ENCODE measurements at places on chromosomes 7 and 10.

GRCh38 chr7:66927348-66927948, 6.4 kb downstream of the TMEM248 start:
- no peak for DNase-seq

DNA sequence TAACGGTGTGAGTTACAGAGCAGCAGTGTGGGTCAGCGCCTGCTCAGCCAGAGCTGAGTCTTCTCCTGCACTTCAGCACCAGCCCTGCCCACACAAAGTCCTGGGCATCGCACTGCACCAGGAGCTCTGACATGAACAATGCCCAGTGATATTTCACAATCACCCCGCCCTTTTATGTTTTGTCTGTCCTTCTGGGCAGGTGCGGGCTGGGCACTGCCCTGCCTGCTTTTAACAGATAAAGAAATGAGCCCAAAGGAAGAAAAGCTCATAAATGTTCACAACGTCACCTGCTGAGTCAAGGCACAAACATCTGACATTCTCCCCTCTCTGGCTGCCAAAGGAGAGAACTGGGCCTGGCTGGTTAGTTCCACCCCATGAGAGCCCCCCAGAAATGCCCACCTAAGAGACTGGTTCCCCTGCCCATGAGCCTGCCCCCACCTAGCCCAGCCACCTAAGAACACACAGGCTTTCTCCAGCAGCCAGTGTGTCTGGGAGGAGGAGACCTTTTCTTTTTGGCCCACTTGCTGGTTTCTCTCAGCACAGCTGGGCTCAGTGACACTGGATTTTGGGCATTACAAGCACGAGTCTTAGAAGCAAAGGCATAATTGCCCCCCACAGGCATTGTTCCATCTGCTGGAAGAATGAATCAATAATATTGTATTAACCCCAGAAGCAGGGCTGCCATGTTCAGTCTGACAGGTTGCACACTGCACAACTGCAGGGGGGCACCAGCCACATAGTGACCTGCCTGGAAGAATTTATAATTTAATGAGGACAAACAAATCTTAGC, 22.3 kb downstream of the CALML3 start:
- DNase-seq: peak; percentile 31

- DNase-seq: no peak
Observed at GRCh38 chr10:28120043-28120749, 121.3 kb upstream of the ODAD2 start.

DNA sequence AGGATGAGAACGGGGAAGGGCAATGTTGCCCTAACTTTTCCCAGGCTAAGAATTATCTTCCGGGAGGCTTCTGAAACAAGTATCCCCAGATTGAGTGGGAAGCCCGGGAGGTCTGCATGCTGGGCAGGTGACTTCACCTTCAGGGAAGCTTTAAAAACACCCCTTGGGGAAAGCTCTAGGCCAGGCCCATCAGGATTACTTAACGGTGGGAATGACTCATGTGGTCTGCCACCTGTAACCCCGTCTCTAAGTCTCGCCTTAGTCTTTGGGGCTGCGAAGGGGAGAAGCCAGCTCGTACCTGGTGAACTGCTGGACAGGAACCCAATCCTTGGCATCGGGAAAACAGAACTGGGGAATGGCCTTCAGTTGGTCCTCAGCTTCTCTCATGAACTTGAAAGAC, 80.1 kb upstream of the MKRN1 start:
- DNase-seq: no peak

GRCh38 chr7:155911471-155912105, 99.3 kb upstream of the SHH start:
- no peak for DNase-seq

DNA sequence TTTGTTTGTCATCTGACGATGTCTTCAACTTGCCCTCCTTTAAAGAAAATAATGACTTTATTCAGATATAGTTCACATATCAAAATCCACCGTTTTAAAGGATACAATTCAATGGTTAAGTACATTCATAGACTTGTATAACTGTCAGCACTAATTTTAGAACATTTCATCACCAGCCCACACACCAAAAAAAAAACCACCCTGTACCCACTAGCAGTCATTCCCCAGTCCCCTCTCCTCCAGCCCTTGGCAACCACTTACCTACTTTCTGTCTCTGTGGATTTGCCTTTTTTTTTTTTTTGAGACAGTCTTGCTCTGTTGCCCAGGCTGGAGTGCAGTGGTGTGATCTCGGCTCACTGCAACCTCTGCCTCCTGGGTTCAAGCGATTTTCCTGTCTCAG, 5.3 kb upstream of the HILPDA start:
- DNase-seq: no peak

DNA sequence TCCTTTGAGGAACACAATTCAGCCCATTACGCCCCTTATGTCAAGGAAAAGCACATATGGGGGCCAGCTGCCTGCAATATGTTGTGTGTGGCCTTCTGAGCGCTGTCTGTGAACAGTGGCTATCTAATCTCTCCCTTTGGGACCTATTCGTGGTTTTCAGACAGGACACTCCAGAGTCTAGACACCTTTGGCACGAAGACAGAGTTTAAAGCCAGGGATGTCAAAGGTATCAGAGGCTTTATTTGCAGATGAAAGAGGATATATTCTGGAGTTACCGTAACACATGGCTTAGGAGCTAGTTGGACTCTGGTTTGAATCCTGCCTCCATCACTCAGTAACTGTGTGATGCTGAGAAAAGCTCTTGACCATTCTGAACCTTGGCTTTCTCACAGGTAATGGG, 14.8 kb upstream of the EEPD1 start:
- no peak for DNase-seq

- no peak for DNase-seq
Observed at GRCh38 chr7:142720986-142721385, 28.3 kb upstream of the PRSS1 start.

GRCh38 chr7:117654780-117655179, 175.0 kb downstream of the CFTR start:
- DNase-seq: no peak

GRCh38 chr7:151012911-151013347, 11.4 kb downstream of the ATG9B start:
- DNase-seq: no peak

GRCh38 chr7:7157887-7158271, 24.5 kb upstream of the C1GALT1 start:
- no peak for DNase-seq

DNA sequence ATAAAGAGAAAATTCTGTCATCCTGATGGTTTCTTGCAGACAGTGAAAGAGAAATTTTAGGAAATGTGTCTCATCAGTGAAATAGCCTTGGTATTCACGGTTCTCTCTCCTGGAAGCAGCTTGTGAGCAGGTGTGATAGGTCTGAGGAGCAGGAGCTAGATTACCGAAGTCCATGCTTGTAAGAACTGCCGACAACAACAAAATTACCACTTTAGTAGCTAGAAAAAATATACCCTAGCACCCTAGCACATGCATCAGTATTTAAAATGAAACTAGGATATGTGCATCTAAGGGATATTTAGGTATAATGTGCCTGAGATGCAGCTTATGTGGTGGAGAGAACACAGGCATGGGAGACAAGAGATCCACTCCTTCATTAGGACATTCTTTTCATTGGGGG, 82.3 kb downstream of the VPS50 start:
- DNase-seq: no peak

- DNase-seq: no peak
Observed at GRCh38 chr10:1011696-1012095, 14.0 kb downstream of the IDI2 start.

GRCh38 chr10:22803261-22803885, 89.0 kb upstream of the PIP4K2A start:
- no peak for DNase-seq

GRCh38 chr7:7180725-7181449, 1.5 kb upstream of the C1GALT1 start:
- DNase-seq: no peak

DNA sequence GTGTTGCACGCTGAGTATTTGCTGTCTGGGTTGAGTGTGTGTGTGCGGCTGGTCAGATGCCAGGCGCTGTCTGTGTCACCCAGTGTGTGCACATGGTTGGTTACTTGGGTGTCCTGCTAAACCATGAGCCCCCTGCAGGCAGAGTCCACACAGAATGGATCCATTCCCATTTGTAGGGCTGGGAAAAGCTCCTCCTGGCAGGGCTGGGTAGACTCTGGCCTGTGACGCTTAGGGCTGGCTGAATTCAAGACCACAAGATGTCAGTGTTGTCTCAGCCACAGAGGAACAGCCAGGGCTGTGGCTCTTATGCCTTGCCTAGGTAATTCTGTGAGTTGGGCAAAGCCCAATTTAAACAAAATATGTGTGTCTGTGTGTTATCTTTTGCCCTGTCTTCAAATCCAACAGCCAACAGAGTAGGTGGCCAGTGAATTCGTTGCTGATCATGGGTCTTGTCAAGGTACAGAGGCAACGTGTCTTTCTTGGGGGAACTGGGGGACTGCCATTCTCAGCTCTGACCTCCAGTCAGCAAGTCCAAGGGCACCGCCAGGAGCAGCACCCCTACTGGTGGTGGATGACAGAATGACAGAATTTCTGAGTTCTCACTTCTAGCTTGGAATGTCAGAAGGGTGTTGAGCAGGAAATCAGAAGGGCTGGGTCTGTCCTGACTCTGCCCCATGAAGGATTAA, 285.1 kb downstream of the CCSER2 start:
- DNase-seq: no peak

DNA sequence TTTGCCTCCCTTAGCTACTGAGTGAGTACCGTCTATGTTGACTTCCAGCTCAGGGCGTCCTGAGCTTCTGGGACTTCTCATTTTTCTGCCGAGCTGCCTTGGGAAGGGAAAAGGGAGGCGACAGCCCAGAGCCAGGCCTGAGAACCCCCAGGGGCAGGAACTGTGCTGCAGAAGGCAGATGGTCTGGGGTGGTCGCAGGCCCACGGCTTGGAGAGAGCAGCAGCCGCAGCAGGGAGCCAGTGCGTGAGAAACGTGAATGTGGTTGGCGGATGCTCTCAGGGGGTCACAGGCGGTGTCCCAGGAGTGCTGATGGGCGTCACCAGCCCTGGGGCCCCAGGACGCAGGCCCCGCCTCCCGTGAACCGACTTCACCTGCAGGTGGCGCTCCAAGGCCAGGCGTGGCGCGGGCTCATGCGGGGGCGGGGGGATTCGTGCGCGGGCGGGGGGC, 9.2 kb upstream of the PWWP2B start:
- DNase-seq: peak; percentile 90

DNA sequence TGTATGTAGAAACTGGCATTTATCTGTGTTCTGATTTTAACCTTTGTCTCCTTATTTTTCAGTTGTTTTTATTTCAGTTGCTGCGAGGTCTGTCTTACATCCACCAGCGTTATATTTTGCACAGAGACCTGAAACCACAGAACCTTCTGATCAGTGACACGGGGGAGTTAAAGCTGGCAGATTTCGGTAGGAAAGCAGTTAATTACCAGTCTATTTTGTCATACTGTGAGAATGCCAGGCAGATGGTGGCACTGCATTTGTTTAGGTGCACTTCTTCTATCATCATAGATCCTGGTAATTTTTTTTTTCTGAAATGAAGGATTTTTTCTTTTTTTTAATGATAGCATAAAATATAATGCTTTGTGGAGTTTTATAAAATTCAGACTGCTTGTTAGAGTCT, 321.4 kb downstream of the CDK14 start:
- DNase-seq: no peak

GRCh38 chr7:135808206-135808605, 59.6 kb upstream of the FAM180A start:
- DNase-seq: no peak

GRCh38 chr7:48473205-48473865, 302.1 kb downstream of the ABCA13 start:
- DNase-seq: no peak

DNA sequence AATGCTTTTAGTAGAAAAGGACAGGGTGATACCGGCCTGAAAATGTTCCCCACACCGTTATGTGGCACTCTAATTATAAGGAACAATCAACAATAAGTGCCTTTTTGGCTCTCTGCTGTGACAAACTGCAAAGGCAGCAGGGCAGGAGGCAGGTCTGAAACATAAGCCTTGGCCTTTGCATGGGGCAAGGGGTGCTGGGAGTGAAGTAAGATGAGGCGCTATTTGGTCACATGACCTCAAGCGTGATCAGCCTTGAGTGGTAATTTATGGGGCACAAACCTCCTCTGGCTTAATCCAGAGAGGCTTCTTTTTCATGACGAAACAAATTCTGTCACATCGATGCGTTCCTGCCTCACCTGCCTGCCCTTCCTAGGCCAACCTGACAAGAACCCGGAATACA, 202.7 kb downstream of the TAX1BP1 start:
- DNase-seq: no peak

DNA sequence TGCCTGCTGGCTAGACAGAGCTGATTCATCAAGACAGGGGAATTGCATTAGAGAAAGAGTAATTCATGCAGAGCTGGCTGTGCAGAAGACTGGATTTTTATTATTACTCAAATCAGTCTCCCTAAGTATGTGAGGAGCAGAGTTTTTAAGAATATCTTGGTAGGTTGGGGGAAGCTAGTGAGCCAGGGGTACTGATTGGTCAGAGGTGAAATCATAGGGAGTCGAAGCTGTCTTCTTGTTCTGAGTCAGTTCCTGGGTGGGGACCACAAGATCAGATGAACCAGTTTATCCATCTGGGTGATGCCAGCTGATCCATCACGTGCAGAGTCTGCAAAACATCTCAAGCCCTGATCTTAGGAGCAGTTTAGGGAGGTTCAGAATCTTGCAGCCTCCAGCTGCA, 39.8 kb downstream of the FOXI2 start:
- DNase-seq: no peak

DNA sequence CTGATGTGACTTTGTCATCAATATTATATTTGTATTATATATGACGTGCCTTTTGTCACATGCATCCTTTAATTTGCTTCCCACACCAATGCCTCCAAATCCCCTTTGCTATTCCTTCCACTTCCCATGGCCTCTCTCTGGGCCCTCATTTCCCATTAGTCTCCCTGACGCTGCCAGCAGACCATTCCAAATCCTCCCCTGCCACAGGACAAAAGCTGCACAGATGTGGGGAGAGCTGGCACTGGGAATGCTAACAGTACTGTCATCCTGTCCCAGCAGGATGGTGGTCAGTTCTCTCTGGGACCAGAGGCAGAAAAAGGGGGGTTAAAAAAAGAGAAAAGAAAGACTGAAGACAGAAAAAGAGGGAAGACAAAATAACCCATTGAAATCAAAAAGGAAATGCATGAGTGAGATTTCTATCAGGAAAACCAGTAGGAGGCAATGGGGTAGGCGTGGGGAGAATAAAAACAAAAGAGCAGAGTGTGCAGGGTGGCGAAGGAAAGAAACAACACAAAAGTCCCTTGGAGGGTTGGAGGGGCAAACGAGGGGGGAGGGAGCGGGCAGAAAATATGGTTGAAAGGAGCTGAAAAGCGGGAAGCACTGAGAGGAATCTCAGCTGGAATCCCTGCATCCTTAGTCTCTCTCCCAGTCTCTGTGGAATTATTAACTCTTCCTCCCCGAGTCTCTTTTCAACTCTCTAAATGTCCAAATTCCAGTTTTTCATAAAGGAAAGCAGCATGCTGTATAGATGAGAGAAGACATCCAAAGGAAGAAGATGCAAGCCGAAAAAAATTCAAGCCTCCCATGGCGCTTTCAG, 59.2 kb upstream of the PTN start:
- DNase-seq: no peak

DNA sequence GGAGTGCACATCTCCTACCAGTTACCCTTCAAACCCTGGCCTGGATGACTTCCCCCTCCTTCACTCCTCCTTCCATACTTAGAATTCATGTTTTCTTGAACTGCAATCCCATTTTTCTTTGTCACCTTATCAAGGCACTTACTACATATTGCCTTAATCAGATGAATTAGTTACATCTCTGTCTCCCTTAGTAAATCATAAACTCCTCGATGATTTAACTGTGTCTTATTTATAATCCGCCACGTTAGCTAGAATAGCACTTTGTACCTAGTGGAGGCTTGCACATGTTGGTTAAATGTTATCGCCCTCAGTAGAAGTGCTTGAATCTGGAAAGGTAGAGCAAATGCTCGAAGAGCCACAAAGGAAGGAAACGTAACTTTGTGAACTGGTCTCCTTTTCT, 94.7 kb upstream of the RAB11FIP2 start:
- no peak for DNase-seq

GRCh38 chr7:27614095-27614494, 48.6 kb downstream of the HIBADH start:
- DNase-seq: no peak

All from activated effector memory CD4-positive, alpha-beta T cell treated with anti-CD3 and anti-CD28 coated beads, Interleukin-2, amount 50 U/mL, for 16 hours (primary cell).